Renal pelvis (tissue), 12 donors: ENCODE measurements at places on chromosomes 4 and X.

GRCh38 chr4:75698162-75698962, 25.2 kb upstream of the G3BP2 start:
- DNase-seq: no peak

DNA sequence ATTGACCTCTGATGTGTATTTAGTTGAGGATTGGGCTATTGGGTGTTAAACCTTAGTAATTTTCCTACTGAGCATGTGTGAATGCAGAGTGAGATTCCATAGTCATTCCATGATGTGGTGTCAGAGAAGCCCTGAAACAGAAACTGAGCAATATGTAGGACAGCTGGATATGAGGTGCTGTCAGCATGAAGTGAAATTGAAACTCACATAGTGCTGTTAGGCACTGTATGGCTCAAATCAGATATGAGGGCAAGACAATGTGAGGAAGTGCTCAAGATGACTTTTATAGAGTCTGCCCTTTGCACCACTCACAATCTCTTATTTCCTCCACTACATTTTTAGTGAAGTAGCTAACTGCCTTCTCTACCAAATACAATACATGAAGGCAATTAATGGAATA, 188.3 kb downstream of the SH3BGRL start:
- no peak for DNase-seq

DNA sequence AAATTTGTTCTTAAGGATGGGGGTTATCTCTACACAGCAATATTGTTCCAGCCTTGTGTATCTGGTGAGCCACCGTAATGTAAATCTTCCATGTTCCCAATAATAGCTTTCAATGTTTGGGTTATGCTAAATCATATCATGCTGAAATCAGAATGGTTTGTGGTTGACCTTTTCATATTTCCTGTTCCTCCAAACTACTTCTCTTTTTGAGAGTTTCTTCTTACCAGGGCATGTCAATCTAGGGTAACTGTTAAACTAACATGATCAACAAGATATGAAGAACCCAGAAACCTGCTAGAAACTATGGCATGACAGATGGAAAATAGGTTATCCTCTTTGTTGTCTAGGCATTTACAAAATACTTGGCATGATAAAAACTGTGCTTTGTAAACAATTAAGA, 22.0 kb downstream of the TNMD start:
- DNase-seq: no peak

- peak; percentile 60 for DNase-seq
Measured at GRCh38 chr4:94457692-94458106, 6.0 kb downstream of the PDLIM5 start.

GRCh38 chr4:114813961-114814360, 215.4 kb downstream of the UGT8 start:
- DNase-seq: no peak

GRCh38 chr4:28772066-28772465, 1911.4 kb downstream of the STIM2 start:
- DNase-seq: no peak

DNA sequence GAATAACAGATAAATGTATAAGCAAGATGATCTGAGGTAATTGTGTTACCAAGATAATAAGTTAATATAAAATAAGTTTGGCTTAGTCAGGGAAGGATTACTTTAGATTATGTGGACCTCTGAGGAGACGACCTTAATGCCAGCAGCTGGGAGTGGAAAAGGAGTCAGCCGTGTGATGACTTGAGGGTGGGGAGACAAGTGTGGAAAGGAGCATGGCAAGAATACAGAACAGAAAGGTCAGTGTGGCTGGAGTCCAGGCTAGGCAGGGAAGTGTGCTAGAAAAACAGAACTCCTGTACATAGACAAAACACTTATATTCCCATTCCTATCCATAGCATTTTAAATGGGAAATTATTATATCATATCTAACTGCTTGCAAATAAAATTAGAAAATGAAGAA, 138.8 kb downstream of the PDLIM5 start:
- no peak for DNase-seq

DNA sequence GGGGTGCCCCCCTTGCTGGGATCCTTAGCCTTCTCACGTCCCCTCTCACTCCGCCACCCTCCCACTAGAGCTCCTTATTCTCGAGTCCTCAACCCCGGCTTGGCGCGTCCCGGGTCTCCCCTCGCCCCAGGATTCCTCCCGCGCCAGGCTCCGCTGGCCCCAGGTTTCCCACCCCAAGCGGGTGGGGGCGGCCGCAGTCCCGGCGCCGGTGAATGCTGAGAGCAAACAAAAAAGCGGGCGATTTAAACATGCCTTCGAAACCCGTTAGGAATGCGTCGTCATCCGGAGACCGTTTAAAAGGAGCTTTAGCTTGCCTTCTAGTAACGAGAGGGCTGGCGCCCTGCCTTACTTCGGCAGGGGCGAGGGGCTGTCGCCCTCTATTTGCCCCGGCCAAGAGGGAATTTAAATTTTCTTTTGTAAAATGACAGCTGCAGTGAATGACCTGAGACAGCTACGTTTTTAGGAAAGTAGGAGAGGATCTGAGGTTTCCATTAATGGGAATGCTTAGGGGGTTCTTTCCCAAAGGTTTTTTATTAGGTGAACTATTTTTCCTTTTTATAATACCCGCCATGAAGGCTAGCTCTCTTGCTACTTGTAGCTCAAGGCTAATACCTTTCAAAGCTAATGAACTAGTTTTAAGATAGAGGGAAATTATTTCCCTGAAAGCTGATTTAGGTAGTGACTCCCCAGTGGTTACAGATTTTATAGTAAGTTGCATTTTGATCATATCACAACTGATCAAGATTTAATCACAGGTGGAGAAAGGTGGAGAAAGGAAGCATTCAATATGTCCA, 3.1 kb downstream of the JADE1 start:
- peak; percentile 75 for DNase-seq

- DNase-seq: no peak
Measured at GRCh38 chrX:1435241-1435895, 17.3 kb downstream of the ASMTL start.

DNA sequence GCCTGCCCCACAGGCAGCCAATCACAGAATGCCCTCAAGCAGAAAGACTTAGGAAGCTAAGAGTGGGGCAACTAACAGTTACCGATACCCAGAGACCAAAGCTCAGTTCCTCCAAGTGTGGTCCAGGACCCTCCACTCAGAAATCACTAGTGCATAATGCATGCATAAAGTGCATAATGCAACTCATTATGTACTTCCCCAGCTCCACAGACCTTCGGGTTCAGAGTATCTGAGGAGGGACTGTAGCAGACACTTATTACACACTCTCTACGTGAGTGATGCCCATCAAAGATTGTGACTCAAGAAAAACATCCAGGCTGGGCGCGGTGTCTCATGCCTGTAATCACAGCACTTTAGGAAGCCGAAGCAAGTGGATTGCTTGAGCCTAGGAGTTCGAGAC, 328.0 kb downstream of the BCOR start:
- DNase-seq: no peak

- no peak for DNase-seq
Measured at GRCh38 chr4:70367813-70368212, 7.3 kb downstream of the SMR3A start.

DNA sequence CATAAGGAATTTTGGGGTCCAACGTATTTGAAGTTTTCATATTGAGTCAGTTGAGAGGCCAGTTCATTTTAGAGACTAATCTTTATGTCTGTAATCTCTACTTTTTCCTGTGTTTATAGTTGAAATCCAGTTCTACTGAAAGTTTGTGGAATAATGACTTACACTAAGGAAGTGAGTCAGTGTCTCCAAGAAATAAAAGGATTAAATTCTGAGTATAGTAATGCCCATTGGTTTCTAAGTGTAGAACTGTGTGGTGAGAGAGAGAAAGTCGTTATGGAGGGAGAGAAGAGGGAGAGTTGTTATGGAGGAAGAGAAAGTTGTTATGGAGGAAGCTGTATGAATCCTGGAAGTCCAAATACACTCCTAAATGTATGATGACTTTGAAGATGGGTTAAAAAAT, 264.6 kb upstream of the HAND2 start:
- DNase-seq: no peak

DNA sequence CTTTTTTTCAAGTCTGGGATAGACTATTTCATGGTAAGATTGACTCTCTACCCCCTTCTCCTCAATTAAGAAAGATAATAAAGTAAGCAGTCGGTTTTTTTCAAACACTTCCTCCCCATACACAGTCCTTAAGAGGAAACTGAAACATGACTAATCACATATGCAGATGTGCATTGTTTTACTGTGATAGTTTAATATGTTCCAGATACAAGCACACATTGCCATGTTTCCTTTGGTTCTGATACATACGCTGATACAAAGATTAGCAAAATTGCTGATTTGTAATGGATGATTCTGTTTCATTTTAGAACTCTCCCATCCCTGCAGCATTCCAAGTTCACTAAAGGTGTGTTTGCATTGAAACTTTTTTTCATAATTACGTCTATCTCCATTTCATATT, 76.1 kb downstream of the FBXO8 start:
- no peak for DNase-seq

DNA sequence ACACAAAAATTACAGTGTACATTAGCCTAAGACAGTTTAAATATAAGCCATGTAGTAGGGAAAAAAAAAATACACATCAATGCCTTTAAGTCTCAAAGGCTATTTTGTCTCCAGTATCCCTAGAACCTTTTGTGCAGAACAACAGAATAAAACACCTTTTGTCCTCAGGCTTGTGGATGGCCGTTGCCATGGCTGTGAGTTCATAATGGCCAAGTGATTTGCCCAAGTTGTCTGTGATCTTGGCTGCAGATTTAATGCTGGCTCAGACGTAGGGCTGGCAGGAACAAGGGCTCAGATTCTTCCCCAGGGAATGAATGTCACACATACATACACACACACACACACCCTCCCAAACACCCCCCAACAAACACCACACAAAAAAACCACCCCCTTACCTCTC, 25.3 kb downstream of the GPM6B start:
- no peak for DNase-seq

- DNase-seq: no peak
Measured at GRCh38 chrX:153818571-153819383, 11.6 kb downstream of the PDZD4 start.

DNA sequence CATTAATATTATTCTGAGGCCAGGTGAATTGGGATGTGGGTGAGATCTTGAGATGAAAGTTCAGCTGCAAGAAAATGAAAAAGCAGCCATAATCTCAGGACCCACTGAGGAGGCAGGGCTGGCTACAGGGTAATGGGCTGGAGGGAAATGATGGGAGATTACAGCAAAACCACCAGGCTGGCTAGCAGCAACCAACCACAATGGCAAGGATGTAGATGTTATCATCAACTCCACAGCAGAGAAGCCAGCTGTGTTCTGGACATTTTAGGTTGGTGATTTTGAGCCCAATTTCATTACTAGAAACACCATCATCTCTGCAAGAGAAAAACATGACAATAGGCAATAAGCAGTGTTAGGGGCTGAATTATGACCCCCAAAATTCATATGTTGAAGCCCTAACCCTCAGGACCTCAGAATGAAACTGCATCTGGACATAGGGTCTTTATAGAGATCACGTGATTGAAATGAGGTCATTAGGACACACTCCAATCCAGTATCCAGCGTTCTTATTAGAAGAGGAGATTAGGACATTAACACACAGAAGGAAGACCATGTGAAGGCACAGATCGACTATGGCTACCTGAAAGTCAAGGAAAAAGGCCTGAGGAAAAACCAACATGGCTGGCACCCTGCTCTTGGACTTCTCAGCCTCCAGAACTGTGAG, 139.8 kb upstream of the KIT start:
- DNase-seq: no peak

GRCh38 chr4:173235050-173235449, 66.4 kb downstream of the GALNT7 start:
- no peak for DNase-seq

DNA sequence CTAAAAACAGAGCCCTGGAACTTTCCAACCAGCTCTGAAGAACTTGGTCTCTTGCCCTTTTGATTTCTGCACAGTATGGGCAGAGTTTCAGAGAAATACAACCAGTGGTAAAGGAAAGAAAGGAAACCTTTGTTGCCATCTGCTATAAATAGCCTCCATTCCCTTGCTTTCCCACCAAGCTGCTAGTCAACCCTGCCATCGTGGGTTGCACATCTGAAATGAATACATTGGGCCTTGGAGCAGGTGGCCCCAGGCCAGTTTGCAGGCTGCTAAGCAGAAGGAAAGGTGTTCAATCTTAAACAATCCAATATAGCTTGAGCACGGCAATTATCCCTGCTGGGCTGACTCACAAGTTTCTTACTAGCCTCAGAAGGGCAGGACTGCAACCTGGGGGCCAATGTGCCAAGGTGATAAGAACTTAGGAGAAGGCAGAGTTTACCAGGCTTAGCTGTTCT, 142.5 kb downstream of the PPARGC1A start:
- DNase-seq: no peak

DNA sequence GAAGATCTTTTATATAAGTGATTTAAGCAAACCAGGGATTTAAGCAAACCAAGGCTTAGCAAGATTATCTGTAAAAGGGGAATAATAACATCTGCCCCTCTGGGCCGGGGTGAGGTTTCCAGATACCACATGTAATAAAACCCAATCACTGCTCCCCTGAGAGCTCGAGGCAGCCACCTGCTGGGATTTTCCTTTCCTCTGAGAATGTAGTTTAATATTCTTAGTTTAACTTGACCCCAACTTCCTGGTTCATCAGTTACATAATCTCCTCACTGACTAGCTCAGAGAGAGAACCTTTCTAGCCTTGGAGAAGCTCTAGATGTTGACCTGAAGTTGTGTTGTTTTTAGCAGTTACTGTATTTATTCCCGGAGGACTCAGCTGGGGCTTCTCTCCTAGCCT, 322.4 kb downstream of the ARHGAP10 start:
- no peak for DNase-seq

- DNase-seq: no peak
Measured at GRCh38 chr4:187603093-187604025, 392.2 kb upstream of the ZFP42 start.

DNA sequence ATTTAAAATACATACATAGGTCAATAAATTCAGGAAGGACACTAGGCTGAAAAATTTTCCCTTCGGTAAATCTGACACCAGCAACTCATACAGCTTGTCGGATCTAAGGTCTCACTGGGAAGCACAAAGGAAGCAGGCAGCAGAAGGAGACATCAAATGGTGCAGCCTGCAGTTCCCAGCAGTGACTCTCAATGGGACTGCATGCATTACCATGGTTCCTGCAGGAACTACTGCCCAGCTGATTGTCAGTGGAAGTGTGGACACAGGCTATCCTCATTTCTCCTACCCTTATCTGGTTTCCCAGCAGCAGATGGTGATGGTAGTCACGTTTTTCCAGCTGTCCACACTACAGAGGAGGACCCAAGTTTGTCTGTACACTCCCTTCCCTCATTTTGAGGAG, 113.3 kb downstream of the PPP1R2C start:
- no peak for DNase-seq
